Spleen (tissue), 13 donors: ENCODE measurements at places on chromosomes 4 and X. TPM values are rescaled to one million over a fixed set of nuclear protein-coding genes. Genes with fewer than 3 reads are reported as not detected.

- H3K4me1 ChIP-seq: no peaks in the 10 kb centered on the region
- H3K4me3 ChIP-seq: no peak overlapping the region
- no peak overlapping the region for H3K27ac ChIP-seq
- DNase-seq: no peak
Observed at GRCh38 chrX:122583551-122583950, 600.5 kb upstream of the GRIA3 start.

GRCh38 chr4:5192271-5192670 lies 141.0 kb downstream of the STK32B start:
- no peaks in the 10 kb centered on the region for H3K36me3 ChIP-seq
- H3K4me1 ChIP-seq: no peaks in the 10 kb centered on the region
- no peaks in the 10 kb centered on the region for H3K27me3 ChIP-seq
- H3K27ac ChIP-seq: no peak overlapping the region
- no peak for DNase-seq
- no peak overlapping the region for H3K4me3 ChIP-seq

GRCh38 chr4:180058691-180059215 lies 2184.4 kb upstream of the TENM3 start:
- DNase-seq: peak; percentile 75
- H3K27ac ChIP-seq: no peak overlapping the region
- H3K4me1 ChIP-seq: peaks cover 6% of the 10 kb centered on the region
- H3K27me3 ChIP-seq: no peaks in the 10 kb centered on the region
- peak overlapping the region; percentile 30 for H3K4me3 ChIP-seq

DNA sequence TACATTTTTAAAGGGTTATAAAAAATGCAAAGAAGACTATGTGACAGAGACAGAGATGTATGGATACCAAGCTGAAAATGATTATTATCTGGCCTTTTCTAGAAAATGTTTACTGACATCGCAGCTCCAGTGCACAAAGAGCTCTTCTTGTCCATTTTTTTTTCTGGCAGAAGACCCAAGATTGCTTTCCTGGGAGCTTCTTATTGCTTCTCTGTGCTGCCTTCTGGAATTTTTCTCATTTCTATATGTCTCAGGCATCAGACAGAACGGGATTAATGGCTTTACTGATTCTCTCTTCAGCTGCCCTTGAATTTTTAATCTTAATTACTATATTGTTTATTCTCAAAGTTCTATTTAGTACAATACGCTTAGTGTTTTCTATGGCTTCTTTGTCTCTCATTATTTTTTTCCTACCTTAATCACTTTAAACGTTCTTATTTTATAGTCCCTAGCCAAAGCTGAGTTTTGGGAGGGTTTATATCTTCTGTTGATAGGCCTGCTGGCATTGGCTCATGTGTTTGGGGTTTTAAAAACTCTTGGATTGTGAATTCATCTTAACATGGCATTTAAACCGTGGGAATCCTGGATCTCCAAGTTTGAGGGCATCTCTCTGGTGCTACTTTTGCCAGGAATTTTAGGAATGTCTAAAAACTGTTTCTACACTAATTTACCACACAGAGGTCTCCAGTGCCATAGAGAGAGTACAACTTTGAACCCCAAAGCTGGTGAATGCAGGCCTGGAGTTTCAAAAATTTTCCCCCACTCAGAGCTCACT lies 138.9 kb upstream of the LNX1 start:
- peaks cover 10% of the 10 kb centered on the region for H3K4me1 ChIP-seq
- no peaks in the 10 kb centered on the region for H3K36me3 ChIP-seq
- no peak overlapping the region for H3K4me3 ChIP-seq

DNA sequence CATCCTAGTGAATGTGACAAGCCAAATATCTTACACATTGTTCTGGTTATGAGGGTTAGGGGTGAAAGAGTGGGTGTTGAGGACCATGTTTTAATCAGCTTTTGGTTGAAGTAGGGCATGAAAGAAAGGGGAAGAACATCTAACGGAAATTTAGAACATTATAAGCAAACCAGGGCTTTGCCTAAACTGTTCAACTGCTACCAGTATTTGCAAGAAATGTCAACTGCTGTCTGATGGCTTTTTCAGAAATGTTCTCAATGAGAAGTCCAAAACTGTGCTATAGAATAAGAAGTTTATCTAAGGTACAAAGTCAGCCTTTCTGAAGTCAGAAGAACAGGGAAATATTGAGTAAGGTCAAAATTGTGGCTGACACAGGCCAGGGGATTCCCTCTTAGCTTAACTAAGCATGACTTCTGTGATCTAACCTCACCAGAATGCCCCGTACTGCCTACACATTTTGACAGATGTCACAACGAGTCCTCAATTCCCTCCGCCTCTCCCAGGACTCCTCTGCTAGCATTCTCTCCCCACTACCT lies 67.1 kb downstream of the DTHD1 start:
- H3K36me3 ChIP-seq: no peaks in the 10 kb centered on the region
- no peaks in the 10 kb centered on the region for H3K4me1 ChIP-seq
- peak overlapping the region; percentile 12 for H3K27ac ChIP-seq
- H3K4me3 ChIP-seq: no peak overlapping the region
- no peak for DNase-seq
- H3K27me3 ChIP-seq: no peaks in the 10 kb centered on the region

Gene FSTL5
- total RNA-seq: not detected

Gene TLL1
- 0.09 TPM for total RNA-seq

Gene ADAMTS3
- total RNA-seq: 1.4 TPM

Gene LANCL3
- 0.54 TPM for total RNA-seq

Gene INTS6L
- 18.0 TPM for total RNA-seq

DNA sequence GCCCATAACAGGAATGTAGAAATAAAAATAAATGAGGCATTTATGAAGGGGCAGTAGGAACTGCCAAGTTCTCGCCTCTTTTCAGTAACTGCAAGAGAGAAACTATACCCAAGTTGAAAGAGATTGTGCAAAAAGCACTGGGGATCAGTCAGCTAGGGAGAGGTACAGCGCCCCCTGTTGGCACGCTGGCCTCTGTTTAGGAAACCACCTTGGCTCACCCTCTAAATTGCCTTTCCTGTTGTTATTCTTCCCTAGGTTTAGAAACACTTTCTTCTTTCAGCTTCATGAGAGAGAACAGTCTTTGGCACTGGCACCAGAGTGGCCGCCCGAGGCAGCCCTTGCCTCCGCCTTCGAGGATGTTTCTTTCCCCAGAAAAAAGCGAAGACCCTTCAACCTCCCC lies 348.5 kb downstream of the MID1IP1 start:
- no peaks in the 10 kb centered on the region for H3K4me1 ChIP-seq
- DNase-seq: peak; percentile 90
- no peak overlapping the region for H3K27ac ChIP-seq
- H3K4me3 ChIP-seq: no peak overlapping the region
- H3K36me3 ChIP-seq: no peaks in the 10 kb centered on the region

Gene AFP
- total RNA-seq: not detected

- no peaks in the 10 kb centered on the region for H3K36me3 ChIP-seq
- H3K4me1 ChIP-seq: no peaks in the 10 kb centered on the region
- DNase-seq: no peak
Observed at GRCh38 chr4:76965866-76966579, 16.5 kb downstream of the SEPTIN11 start.

DNA sequence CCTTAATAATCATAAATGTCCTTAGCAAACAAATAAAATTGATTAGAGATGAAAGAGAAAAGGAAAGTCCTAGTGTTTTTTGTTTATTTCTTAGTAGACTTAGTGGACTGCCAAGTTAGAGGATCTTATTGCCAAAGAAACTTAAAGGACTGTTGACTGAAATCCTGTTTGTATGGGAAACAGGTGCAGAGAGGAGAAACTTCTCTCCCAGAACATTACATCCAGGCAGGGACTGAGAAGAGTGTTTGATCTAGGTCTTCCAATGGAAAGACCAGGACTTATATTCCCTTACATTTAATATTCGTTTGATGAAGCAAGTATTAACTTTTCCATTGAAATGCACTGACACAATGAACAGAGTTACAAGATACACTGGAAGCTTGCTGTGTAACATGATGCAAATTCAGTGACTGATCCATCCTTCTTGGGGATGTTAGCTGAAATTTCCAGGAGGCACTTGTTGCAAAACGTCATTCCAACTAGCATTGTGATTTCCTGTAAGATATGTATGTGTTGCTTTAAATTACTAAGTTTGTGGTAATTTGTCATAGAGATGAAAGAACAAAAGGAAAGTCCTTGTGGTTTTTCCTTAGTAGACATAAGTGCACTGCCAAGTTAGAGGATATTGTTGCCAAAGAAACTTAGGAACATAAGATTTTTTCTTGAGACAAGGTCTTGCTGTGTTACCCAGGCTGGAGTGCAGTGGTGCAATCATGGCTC lies 505.6 kb downstream of the STIM2 start:
- no peaks in the 10 kb centered on the region for H3K27me3 ChIP-seq
- no peak for DNase-seq
- H3K27ac ChIP-seq: no peak overlapping the region

Gene RBMX
- total RNA-seq: 286 TPM

DNA sequence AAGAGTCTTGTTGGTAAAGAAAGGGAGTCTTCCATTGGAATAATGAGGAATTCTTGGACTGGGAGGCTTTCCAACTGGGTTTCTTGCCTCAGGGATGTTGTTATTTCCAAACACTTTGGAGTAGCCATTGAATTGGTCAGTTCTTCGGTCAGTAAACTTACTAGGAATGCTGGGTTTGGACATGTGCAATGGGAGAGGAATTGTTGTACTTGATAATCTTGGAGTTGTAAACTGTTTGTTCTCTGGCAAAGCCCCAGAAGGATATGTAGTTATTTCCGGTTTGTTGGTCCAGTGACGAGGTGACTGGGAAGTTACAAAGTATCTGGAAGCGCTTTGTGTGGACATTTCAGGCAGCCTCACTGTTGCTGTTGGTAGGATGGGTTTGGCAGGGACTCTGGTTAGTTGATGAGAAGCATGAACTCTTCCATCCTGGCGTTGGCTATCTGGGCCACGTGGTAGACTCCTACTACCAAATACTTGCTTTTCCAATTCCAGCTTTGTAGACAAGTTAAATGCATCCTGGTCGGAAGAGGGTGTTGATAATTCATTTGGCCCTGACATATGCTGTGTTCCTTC lies 25.9 kb downstream of the MXRA5 start:
- H3K36me3 ChIP-seq: no peaks in the 10 kb centered on the region
- no peaks in the 10 kb centered on the region for H3K4me1 ChIP-seq
- H3K4me3 ChIP-seq: no peak overlapping the region
- no peak for DNase-seq
